ENCODE measurements at places on chromosomes 13 and 19.
A peak's percentile ranks its signal among the peaks of the same experiment; 100 is the strongest.

DNA sequence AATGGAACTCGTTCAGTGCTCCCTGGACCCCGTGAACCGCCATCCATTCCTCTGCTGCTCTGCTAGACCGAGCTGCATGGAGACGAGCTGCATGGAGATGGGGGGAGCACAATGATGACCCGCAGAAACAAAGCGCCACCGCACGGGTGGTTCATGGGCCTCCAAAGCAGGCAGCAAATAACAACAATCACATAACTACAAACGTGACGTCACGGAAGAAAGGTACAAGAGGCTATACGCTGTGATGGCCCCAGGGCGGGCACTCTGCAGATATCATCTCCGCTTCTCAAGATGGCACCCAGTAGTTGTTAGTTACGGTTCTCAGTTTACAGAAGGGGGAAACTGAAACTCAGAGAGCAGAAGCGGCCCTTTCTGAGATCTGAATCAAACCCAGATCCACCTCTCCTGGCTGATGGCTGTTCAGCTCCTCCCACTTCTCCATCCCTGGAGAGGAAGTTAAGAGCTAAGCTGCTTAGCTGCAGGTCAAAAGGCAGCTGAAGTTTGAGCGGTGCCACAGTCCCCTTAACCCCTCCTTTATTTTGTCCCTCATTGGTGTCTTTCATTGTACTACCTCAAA lies 1.7 kb downstream of the ATP13A1 start:
- DNase-seq, result no peak

- DNase-seq, result no peak
Measured at GRCh38 chr13:27830010-27830409, 37.7 kb downstream of the GSX1 start.

DNA sequence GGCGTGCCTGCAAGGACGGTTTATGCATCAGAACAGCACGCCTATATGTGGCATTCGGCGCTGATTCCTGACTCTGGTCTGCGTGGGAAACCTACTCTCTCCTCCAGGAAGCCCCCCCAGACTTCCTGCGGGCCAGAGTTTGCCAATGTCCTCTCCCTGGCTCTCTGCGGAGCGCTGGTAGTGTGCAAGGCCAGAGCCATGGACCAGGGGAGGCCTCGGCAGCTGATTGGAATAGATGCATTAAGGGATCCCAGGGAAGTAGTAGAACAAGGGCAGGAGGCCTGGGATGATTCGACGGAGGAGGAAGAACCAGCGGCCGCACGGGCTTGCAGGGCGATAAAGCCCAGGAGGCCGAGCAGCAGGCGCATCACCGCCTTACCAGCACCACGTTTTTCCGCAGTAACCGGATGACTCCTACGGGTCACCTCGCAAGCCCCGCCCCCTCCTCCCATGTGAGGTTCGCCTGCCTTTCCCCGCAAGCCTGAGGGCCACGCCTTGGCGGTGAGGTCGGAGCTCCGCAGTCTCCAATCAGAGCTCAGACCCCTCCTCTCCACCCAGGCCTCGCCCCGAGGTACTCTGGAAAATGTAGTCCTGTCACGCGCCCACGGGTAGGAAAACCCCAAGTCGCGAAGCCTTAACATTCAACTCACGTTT lies 5.0 kb downstream of the CLEC11A start:
- DNase-seq, result peak; percentile 82

DNA sequence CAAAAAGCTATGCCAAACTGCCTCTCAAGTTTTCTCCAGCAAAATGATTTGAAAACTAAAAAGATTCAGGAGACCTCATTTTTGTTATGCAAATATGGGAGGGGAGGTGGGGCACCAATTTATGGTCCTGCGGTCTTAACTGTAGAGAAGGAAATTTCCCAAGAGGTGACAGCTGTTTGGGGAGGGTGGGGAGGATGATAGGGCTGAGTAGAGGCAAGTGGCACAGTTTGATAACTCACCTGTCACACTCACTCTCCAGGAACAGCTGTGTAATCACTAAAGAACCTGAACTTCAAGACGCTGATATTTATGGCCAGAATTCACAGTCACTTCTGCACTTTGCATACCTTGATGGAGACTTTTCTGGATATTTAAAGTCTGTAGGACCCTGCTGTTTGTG lies 232.9 kb upstream of the STARD13 start:
- no peak for DNase-seq

- DNase-seq, result no peak
Measured at GRCh38 chr13:41971848-41972247, 10.9 kb upstream of the VWA8 start.

DNA sequence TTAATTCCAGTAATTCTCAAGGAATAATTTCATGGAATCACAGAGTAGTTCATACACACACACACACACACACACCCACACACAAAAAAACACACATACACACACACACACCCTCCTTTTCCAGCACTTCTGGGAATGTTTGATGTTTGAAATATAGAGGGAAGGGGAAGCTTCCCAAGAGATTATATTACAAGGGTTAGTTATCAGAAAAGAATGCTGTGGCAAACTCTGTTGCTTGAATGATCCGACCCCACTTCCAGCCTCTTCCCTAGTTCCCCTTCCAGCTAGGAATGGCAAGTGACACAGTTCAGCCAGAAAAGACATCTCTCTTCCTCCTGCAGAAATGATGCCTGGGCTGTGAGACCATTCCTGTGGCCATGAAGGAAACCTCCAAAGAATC lies 49.9 kb downstream of the KCTD12 start:
- DNase-seq, result no peak
